ENCODE measurements at places on chromosomes 7 and 10.

DNA sequence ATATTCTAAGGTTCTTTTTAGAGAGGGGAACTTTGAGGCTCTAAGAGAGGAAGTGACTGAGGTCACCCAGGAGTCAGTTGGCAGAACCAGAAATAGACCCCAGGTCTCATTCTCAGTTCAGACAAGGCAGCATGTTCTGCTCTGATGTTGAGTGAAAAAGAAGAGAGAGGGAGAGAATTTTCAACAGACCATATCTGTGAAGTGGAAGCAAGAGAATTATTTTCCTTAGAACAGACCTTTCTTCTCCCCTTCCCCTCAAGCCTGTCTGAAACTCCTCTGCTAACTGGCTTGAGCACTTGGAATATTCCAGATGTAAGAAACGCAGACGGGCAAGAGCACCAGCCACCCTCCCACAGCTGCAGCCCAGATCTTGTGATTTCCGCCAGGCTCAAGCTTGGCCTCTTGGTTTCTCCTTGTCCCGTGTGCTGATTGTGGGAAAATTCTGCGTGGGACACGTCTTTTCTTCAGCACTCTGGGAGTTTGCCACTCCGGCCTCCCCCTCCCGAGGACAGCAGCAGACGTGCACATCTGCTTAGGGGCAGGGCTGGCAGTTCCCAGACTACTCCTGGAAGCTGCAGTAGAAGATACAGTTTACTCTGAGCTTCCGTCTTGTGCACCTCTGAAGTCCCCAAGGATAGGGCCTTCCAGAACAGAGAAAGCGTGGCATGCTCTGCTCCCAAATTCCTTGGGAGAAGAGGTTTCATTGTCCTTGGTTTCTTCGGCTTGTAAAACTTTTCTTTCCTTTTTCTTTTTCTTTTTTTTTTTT is 22.7 kb upstream of the IKZF1 start:
- DNase-seq, result peak; percentile 51

- DNase-seq, result no peak
These were observed 117.9 kb downstream of the CFTR start for GRCh38 chr7:117597755-117598154.

DNA sequence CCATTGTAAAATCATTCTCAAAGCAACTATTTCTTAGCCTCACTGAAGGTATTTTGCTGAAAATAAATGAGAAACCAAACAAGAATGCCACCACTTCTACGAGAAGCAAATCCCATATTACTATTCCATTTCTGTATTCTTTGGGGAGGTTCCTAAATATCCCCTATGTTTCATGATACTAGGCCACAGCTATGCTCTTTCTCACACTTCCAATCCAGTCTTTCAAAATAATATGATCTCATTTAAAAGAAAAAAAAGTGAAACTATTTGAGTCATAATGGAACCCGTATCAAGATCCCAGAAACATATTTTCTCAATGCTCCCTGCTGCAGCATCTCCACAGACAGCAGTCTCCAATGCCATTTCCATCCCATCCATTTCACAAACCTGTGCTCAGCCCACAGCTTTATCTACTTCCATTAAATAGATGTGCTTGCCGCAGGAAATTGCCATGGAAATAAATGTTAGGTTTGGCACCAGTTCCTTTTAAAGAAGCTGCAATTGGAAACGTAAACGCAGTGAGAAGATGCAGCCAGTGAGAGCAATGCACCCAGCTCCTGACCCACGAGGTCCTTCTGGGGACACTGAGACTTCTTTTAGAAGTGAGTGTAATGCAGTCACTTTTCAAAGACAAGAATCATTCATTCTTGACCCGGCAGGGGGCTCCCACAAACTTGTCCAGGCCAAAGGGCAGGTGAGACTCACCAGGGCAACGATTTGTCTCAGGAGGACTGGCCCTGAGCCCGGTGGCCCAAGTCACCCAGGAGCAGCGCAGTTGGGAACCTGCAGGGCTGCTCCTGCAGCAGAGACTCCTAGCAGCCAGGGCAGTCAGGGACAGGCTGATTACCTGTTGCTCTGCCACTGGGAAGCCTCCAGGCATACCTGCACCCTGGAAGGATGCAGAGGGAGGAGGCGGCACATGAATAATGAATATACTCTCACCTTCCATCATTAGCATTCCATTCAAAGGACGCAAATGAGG is 99.6 kb downstream of the C10orf90 start:
- no peak for DNase-seq

GRCh38 chr10:118594392-118595063 is 920 bp downstream of the PRLHR start:
- peak; percentile 55 for DNase-seq

GRCh38 chr10:3249307-3249889 is 76.8 kb upstream of the PITRM1 start:
- no peak for DNase-seq

- no peak for DNase-seq
These were observed 142.9 kb downstream of the PAXIP1 start for GRCh38 chr7:154859747-154860620.

Data from GM13976 (cell line).